ENCODE measurements at places on chromosomes 2 and 18.

DNA sequence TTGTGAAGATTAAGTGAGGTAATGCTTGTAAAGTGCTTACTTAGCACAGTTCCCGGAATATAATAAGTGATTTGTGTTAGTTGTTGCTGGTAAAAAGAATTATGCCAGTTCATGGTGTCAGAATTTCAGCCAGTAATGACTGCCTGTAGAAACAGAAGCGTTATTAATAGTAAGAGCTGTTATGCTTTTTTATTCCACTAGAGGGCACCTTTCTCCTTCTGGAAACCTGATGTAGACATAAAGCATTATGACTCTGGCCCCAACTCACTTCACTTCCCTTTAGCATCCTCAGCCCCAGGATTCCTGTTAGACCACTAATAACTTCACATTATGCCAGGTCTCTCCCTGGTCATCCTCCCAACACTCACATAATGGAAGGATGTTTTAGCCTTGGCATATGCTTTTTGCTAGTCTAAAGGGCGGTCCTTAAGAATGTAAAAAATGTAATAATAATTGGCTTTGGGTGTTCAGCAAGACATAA is 34.9 kb downstream of the C18orf54 start:
- DNase-seq, result peak; percentile 63

- no peak for DNase-seq
Measured at GRCh38 chr2:7281231-7282201, 364.3 kb downstream of the RNF144A start.

DNA sequence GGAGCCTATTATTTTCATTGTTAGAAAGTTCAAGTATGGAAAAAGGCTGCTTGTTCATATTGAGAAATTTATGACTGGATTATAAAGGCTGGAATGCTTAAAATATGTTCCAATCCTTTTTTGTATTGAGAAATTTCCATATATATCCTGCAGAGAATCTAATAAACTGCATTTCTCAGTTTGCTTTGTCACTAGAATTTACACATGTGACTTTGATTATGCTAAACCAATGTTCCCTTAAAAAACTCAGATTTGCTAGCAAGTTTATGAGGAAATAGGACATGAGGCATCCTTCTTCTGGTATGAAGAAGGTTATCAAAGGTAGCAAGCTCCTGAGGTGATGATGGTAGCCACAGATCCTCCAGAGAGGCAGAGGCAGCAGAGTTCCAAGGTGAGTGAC is 29.2 kb upstream of the DSEL start:
- DNase-seq, result no peak

DNA sequence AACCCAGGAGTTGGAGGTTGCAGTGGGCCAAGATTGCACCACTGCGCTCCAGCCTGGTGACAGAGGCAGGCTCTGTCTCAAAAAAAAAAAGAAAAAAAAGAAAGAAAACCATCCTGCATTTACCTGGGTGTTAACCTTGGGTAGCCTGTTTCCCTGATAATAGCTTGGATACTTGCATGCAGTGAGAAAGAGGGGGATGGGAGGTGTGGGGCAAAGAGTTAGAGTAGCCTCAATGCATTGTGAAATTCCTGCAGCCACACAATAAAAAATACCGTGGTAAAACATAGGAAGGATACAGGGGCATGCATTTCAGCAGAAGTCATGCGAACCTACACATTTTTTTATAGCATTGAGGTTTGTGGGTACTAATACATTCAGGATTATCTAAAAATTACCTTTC is 76.6 kb upstream of the ZNF516 start:
- DNase-seq, result no peak

- DNase-seq, result no peak
Measured at GRCh38 chr2:196487417-196487816, 152.1 kb upstream of the CCDC150 start.

- DNase-seq, result no peak
Measured at GRCh38 chr2:123597988-123598387, 427.1 kb upstream of the CNTNAP5 start.

- no peak for DNase-seq
Measured at GRCh38 chr18:43578706-43579105, 301.4 kb upstream of the SYT4 start.

DNA sequence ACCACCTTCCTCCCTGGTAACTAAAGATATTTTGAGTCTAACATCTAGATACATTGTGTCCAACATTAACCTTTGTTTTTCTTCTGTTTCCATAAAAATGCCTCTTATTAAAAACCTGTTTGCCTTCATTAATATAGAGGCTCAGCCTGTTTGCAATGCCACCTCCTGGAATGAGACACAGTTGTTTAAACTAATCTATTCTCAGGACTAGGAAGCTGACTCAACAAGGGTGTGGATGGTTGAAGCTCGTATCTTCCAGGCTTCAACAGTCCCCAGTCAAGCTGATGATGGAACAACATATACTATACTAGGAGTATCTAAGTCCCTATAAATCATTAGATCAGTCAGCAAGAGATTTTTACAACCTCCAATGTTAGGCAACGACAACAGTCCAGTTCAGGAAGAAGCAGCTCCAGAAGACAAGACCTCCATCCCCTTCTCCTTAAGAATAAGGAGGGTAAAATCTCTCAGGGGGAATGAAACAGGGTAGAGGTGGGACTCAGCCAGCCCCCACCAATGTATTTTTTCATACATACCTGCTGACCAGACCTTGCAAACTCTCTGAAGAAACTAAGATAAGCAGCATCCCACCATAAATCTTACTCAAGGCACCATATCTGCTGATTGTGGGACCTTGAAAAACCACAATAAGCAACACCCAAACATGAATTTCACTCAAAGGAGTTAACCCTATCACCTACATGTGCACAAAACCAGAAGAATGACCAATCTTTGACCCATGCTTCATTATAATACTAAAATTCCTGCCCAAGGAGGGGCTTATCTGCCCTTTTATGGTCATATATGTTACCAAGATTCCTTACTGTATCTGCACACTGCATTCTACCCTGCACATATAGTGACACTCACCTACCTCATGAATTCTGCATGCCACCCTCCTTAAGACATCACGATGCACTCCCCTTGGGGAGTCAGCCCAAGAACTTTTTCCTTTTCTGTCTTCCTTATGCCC is 21.4 kb downstream of the ZNF24 start:
- DNase-seq, result no peak

DNA sequence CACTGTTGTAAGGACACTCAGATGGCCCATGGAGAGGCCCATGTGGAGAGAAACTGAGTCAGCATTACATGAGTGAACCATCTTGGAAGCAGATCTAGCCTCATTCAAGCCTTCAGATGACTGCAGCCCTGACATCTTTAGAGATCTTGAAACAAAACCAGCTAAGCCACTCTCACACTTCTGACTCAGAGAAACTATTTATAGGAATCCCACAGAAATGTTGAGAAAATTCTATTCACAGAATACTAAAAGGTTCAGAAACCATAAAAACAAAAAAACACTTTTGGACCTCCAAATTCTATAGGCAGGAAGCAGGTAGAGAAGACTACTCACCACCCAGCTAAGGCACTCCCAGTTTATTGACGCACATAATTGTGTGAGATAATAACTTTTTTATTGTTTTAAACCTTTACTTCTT is 8.7 kb downstream of the TMEM169 start:
- DNase-seq, result no peak

DNA sequence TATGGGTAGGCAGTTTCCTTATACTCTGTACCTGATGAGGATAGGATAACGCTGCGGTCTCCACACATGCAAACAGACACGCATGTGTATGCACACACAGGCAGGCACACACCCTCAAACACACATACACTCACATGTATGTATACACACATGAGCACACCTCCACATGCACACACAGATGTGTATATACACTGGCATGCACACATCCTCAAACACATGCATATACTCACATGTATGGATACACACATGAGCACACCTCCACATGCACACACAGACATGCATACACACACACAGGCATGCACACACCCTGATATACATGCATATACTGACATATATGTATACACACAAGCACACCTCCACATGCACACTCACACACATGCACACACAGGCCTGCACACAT is 267.8 kb upstream of the HDAC4 start:
- DNase-seq, result no peak

- no peak for DNase-seq
Measured at GRCh38 chr2:10978090-10978670, 66.4 kb downstream of the KCNF1 start.

DNA sequence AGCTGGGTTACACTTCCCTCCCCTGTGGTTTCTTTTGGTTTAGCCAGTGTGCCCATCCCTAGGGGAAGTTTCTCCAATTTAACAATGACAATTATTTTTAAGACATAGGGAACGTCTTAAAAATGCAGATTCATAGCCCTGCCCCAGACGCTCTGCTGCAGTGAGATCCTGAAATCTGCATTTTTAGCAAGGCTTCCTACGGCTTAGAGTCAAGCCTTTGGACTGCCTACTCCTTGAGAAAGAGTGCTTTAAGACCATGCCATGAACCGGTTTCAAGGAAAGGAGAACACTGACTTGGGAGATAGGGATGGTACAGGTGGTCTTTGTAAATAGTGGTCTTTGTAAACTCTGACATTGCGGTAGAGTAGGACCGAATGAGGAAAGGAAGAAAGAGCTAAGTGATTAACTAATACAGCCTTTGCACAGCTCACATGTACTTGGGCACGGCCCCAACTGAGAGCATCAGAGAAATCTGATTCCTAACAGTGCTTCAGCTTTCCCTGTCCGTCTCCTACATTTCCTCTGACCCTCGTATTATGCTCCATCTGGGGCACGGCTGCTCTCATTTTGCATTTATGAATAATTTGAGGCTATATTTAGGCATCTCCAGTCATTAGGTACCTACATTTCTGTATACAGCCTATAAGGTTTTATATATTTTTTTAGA is 217.6 kb upstream of the TANK start:
- DNase-seq, result no peak

DNA sequence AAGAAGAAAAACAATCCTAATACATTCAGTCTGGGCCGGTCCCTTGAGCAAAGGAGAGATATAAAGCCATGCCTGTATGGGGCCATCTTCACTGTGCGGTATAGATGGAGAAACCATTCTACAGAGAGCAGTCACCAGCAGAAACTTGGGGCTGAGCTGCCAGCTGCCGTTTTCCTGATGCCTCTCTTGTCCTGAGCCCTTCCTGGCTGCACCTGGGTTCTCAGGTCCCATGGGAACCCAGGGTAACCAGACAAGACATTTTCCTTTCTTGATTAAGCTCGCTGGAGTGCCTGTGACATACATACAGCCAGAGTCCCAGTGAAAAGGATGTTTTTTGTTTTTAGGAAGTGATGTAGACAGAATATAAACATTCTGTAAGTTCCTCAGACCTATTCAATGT is 5.3 kb upstream of the METTL21A start:
- no peak for DNase-seq

GRCh38 chr2:236875906-236876505 is 209.7 kb upstream of the COPS8 start:
- no peak for DNase-seq

DNA sequence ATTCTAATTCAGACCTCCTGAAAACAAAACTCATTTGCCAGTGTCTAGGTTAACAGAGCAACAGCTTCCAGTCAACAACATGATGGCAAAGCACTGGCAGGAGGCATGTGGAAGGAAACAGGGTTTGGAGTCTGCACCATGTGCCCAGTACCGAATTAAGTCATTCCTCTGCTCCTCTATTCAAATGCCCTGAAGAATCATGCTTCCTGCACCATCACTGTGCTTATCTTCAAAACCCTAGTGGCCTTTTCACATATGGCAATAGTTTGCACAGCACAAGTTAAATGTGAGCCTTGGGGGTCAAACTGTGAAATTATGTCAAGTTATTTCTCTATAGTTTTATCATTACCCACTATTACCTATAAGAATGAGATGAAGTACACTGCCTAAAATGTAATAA is 75.4 kb upstream of the GRB14 start:
- peak; percentile 6 for DNase-seq

- no peak for DNase-seq
Measured at GRCh38 chr2:200747668-200748618, 63.8 kb upstream of the BZW1 start.

DNA sequence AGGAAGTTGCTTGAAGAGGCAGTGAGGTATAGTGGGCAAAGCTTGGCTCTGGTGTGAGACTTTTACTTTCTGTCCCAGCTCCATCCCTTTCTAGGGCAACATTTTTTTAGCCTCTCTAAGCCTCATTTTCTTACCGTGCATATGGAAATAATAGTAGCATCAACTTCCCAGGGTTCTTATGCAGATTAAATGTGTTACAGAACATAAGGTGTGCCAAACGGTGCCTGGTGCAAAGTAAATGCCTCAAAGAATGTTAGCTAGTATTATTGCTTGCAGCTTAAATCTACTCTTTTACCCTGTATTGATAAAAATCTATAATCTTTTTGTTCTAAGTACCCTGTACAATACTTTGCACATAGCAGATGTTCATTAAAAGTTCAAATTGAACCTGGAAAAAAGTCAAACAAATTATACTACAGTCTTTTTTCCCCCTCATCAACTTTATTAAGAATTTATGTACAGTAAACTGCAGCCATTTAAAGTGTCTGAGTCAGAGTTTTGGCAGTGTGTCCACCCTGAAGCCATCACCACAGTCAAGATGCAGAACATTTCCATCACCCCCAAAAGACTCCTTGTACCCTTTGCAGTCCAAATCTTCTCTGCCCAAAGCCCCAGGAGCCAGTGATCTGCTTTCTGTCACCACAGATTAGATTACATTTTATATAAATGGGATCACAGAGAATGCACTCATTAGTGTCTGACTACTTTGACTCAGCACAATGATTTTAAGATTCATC is 10.6 kb downstream of the MAPRE2 start:
- DNase-seq, result peak; percentile 56

- DNase-seq, result no peak
Measured at GRCh38 chr2:199946836-199947235, 8.5 kb downstream of the TYW5 start.

- DNase-seq, result no peak
Measured at GRCh38 chr2:33093283-33093993, 146.7 kb downstream of the LTBP1 start.

DNA sequence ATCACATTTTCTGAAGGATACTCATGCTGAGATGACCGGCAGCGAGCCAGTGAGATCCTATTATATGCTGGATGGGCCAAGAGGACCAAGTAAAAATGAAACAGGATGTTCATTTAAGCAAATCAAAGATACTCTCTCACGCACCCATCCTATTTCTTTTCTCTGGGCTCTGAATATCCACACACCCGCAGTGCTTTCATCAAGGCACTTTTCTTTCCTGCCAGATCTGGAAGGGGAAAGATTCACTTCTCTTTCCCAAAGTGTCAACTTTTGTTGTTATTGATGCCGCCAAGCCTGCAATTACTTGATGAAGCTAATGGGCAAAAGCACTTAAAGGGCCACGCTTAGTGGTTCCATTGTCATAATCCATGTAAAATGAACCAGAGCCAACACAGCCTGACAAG is 191.9 kb upstream of the CHAC2 start:
- DNase-seq, result no peak

- DNase-seq, result peak; percentile 19
Measured at GRCh38 chr2:235493775-235494715, at the start of gene AGAP1. AGAP1 (plus strand) TSS chr2:235494043.

GRCh38 chr18:44343570-44343969 is 337.1 kb upstream of the SETBP1 start:
- no peak for DNase-seq

GRCh38 chr2:28449126-28449487 is 46.8 kb upstream of the PLB1 start:
- DNase-seq, result no peak

GRCh38 chr2:98866033-98866432 is 70.0 kb downstream of the CRACDL start:
- DNase-seq, result no peak

- no peak for DNase-seq
Measured at GRCh38 chr2:157052685-157053224, 204.8 kb upstream of the GALNT5 start.

- peak; percentile 44 for DNase-seq
Measured at GRCh38 chr2:168852481-168852880, 37.7 kb downstream of the SPC25 start.

- DNase-seq, result no peak
Measured at GRCh38 chr2:132489150-132489549, 72.5 kb downstream of the GPR39 start.

All from erythroblast (primary cell).